ENCODE measurements at places on chromosomes 5 and 9.

DNA sequence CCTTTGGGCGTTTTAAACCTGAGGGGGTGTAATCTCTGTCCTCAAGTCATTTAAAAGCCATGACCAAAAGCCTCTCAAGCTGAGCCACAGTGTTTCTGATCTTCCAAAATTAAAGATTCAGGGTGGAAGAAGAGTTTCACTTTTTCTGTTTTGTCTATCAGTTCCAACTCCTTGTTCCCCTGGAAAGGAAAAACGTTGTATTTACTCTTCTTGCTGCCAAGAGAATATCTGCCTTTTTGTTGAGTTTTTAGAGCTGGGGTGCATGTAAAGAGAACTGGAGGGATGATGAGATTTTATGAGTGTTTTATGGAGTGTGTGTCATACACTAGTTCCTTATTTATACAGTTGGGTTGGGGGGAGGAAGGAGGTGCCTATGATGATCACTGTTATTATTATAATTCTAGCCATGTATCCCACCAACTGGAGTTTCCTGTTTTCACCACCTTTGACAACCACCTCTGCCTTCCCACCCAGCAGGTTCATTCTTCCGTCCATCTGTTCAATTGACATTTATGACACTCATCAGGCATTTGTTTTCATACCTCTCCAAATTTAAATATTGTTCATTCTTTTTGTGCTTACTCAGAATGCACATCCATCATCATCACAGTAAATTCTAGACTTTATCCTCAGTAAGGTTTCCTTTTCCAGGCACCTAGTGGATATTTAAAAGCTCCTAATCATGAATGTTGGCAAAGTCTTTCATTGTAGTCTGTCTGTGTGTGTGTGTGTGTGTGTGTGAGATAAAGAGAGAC lies 97.9 kb upstream of the MPDZ start:
- DNase-seq, result no peak

DNA sequence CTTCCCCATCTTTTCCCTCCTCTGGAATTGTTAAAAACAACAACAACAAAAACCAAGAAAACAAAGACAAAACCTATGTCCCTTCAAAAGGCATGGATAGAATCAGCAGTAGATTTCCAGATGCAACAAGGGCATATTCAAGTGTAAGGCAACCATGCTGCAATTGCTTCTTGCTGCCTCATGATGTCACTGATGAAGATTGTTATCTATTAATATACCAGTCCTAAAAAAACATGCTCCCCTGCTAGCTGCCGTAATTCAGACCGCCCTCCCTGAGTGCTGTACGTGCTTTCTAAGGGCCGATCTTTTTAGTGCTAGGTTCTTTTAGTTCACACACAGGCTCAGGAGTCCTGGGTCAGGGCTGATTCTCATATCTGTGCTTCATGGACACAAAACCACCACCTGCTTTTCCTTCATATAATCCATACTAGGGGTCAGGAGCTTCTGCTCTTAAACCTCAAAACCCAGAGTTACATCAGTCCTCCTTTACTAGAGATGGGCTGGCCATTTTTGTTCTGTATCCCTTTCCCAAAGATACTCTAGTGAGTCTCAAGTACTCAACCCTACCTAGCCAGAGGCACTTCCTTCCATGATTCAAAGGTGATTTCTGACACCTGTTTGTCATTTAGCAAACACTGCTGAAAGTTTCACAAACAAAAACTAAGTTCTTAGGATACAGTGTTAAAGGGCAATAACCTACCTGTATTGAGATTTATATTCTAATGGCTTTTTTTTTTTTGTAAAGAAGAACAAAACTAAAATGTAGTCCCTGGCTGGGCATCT lies 82.1 kb downstream of the GIN1 start:
- DNase-seq, result no peak

GRCh38 chr5:131264451-131265099 lies 722 bp downstream of the CDC42SE2 start:
- DNase-seq, result peak; percentile 34

DNA sequence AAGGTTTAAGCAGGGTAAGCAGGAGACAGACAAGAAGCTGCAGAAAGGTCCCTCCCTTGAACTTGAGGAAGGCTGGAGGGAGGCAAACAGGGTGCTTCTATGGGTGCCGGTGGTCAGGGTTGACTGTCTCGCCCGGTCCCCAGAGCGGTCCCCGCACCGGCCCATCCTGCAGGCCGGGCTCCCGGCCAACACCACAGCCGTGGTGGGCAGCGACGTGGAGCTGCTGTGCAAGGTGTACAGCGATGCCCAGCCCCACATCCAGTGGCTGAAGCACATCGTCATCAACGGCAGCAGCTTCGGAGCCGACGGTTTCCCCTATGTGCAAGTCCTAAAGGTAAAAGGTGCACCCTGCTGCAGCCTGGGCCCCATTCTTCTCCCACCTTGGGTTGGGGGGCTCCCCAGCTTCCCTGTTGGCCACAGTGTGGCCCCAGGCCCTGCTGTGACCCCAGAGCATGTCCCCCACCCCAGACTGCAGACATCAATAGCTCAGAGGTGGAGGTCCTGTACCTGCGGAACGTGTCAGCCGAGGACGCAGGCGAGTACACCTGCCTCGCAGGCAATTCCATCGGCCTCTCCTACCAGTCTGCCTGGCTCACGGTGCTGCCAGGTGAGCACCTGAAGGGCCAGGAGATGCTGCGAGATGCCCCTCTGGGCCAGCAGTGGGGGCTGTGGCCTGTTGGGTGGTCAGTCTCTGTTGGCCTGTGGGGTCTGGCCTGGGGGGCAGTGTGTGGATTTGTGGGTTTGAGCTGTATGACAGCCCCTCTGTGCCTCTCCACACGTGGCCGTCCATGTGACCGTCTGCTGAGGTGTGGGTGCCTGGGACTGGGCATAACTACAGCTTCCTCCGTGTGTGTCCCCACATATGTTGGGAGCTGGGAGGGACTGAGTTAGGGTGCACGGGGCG lies 5.7 kb downstream of the FGFR4 start:
- DNase-seq, result no peak

GRCh38 chr9:134384811-134385479 lies 58.7 kb downstream of the RXRA start:
- DNase-seq, result no peak

DNA sequence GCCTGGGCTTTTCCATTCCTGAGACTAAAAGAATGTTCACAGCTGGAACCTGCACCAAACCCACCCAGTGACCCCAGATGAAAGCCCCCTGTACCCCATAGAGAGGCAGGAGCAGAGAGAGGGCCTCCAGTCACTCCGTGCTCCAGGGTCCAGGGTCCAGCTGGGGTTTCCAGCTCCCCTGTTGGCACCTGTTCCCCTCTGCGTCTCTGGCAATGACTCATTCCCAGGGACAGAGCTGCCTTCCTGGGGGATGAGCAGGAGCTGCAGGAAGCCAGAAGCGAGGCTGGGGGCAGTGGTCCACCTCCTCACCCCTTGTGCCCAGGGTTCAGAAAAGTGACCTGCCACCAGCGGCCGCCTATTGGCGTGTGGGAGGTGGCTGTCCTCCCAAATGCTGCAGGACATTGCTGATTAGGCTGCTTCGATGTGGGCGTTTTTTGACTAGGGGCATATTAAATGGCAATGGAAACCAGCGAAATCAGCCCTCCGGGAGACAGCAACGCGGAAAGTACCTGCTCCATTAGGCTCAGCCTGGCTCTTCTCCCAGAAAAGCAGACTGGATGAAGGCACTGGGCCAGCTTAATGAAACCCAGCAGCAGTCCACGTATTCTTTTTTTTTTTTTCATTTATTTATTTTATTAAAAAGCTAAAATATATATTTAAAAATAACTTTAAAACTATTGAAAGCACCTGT lies 97.4 kb downstream of the DAP start:
- DNase-seq, result no peak

DNA sequence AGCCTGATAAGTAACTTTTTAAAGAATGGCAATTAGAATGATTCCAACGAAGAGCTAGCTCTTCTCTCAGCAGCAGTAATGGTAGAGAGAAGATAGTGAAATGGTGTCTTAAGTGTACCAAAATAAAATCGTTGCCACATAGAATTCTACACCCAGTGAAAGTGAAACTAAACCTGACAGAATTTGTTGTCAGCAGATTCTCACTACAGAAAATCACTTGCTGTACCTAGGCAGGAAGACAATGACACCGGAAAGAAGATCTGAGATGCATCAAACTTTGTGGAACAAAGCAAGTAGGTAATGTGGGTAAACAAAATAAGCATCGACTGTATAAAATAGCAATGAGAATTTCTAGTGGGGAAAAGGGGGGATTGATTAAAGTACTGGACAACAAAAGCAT lies 20.7 kb upstream of the EBF1 start:
- no peak for DNase-seq

DNA sequence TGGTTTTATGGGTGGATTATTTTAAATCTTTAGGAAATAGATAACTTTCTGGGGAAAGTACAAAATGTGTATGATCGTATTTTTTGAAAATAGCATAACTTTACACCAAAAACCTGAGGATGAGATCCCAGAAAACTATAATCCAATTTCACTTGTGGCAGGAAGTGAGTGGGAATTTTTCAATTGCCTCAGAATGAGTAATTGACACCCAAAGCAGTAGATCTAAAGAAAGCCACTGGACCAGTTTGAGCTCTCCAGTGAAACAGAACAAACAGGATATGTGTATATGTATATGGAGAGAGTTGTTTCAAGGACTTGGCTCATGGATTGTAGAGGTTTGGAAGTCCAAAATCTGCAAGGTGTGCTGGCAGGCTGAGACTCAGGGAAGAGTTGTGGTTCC lies 109.2 kb upstream of the SHB start:
- no peak for DNase-seq

DNA sequence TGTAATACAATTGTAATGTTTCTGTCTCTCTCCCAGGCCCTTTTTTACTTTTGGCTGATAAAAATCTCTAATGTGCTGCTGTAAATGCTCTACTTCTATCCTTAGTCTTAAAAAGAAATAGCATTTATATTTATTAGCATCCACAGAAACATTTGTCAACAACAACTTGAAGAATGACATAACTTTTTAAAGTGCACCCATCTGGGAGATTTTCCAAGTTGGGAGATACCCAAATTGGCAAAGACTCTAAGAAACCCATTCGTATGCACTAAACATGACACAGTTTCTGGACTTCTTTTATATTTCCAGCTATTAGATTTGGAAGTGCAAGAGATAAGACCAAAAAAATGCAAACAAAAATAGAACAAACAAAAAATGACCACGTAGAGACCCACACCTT lies 2287.4 kb upstream of the WWC1 start:
- DNase-seq, result no peak

DNA sequence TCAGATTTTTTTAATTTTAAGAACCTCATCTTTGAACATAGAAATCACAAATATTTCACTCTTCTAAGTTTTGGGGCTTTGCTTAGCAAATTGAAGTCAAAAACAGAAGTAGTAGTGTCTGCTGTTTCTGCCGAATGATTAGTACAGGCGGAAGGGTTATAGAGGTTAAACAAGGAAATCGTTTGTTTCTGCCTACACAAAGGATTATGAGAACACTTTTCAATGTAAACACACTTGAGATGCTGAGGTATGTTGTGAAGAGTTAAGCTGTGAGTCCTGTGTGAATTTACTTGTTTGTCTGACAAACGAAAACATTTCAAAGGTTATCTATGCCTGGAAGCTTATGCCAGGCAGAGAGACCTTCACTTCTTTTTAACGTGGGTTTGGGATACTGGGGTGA lies 224.8 kb downstream of the CETN3 start:
- no peak for DNase-seq

DNA sequence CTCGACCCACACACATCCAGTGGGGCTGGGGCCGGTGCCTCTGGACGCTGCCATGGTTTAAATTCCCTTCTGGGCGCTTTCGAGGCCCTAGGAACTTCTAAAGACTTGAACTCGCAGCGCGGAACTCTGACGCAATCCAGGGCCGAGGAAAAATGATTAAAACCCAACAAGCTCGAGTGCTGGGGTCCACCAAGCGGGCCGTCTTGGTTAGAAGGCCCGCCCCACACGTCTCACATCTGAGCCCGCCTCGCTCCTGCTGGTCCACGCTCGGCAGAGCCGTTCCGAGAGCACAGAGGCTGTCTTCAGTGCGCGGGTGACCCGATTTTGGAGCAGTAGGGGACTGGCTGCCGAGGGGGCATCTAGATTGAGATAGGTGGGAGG lies 1.5 kb downstream of the CRHBP start:
- no peak for DNase-seq

GRCh38 chr5:72494623-72495124 lies 12.5 kb downstream of the ZNF366 start:
- DNase-seq, result no peak

GRCh38 chr5:54673523-54674225 lies 156.1 kb downstream of the SNX18 start:
- DNase-seq, result peak; percentile 3

- DNase-seq, result no peak
Observed at GRCh38 chr9:1354086-1354485, 303.9 kb downstream of the DMRT2 start.

GRCh38 chr5:143188692-143189091 lies 214.8 kb downstream of the NR3C1 start:
- DNase-seq, result no peak

DNA sequence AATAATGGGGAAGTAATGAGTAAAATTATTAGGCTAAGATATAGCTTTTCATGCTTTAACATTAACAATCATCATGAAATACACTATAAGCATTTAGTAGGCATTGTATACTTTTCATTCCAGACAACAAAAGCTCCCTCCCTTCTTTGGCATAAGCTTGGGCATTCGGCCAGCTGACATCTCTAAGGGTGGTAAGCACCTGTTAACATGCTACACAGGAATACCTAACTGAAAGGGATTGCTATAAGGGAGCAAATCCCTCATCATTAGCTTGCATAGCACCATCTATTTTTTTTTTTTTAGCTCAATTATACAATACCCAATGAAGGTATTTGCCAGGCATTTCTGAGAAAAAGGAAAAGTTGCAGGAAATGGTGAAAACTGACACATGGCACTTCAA lies 16.6 kb downstream of the STRBP start:
- DNase-seq, result no peak

DNA sequence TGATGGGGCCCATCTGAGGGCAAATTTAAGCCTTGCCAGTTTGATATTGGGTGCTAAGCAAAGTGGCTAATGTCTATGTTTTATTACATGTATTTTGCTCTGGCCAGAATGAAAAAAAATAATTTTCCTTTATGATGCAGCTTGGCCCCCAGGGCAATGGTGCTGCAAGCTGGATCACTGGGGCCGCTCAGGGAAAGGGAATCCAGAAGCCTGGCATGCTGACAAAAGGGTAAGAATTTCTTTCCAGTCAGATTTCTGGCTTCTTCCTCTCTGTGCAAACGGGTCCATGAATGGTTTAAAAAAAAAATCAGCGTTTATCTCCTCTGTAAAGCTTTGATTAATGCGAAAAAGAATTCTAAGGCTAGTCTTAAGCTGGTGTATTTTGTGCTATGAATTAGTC lies 138.4 kb downstream of the MAPKAP1 start:
- no peak for DNase-seq

- no peak for DNase-seq
Observed at GRCh38 chr5:140637371-140638100, 1.7 kb upstream of the TMCO6 start.
